Hindlimb muscle (tissue), 1 donor: ENCODE measurements at places on chromosomes 7 and 10. TPM values are rescaled to one million over a fixed set of nuclear protein-coding genes. Genes with fewer than 3 reads are reported as not detected.

- peak; percentile 23 for DNase-seq
Measured at GRCh38 chr7:90879924-90880323, 283.8 kb downstream of the CDK14 start.

GRCh38 chr7:124781418-124781817, 15.8 kb upstream of the GPR37 start:
- no peak for DNase-seq

SEMA3E gene
- 3.7 TPM for polyA plus RNA-seq

- no peak for DNase-seq
Measured at GRCh38 chr7:76300166-76300731, 2.2 kb upstream of the HSPB1 start.

DNA sequence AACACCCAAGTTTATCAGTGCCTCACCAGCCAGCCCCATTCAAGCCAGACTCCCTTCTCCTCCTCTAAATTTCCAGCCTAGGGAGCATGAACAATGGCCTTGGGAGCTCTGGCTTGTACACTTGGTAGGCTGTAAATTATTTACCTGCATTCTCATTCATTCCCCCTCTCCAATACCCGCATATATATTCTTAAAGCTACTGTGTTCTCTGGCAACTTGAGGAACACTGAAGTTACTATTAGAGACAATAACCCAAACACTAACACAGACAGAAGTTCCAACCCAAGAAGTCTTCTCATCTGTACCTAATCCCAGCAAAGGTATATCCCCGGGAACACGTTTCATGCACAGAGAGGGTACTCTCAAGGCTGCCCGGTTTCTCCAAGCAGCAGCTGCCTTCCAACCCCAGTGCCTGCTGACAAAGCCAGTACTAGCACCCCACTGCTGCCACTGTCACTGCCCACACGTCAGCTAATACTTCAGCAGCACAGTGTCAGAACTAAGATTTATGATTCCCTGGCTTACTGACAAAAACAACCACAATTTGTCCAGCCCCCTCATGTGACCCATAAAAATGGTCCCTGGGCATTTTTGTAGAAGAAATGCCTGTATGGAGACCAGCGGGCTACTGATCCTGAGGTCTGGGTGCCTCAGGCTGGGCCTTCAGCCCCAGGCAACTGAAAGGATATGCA, 3.1 kb downstream of the WDR91 start:
- no peak for DNase-seq

PON1 gene
- polyA plus RNA-seq, result 0.46 TPM

- DNase-seq, result no peak
Measured at GRCh38 chr10:86283466-86284287, 82.9 kb downstream of the GRID1 start.

DNA sequence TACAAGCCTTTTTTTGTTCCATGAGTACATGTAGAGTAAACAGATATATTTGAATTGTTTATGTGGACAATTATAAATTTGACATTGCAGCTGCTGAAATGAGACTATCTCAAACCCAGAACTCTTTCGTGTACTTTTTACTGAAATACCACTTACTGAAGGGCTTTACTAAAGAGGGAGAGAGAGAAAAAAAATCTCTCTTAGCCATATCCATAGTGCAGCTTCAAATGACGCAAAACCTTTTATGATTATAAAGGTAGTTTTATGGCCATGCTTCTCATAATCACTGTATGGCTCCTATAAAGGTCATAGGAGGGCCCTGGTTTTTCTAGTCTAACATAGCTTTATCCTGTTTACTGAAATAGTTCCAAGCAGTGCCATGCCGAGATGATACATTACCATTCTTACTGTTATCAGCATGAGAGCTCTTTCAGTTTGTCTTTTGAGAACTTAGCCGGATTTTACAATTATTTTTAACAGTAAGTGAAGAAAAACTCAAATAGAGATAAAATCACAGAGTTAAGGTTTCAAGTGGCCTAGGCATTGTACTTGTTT, 35.1 kb downstream of the KCND2 start:
- no peak for DNase-seq

- DNase-seq, result no peak
Measured at GRCh38 chr10:104479906-104480593, 126.4 kb downstream of the CFAP58 start.

AHR gene
- 15.8 TPM for polyA plus RNA-seq

DNA sequence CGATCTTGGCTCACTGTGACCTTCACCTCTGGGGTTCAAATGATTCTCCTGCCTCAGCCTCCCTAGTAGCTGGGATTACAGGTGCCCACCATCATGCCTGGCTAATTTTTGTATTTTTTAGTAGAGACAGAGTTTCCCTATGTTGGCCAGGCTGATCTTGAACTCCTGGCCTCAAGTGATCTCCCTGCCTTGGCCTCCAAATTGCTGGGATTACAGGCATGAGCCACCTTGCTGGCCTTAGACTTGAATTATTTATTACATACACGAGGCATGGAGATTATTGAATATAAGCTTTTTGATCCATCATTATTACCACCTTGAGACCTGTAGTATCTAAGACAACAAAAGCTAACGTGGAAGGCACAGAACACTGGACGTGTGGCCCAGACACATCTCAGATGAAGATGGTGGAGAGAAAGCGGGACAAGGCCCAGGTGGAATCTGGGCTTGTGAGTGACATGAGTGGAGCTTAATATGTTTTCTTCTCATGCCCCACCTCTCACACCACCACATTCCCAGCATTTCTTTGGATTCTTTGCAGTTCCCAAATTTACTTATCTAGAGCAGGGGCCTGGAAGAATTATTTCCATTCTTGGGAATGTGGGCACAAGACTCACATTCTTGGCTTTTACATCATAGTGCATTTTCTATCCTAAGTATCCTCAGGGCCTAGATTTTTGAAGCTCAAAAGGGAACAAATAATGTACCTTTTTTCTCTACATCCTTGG, 76.6 kb downstream of the SUGCT start:
- DNase-seq, result no peak

DNA sequence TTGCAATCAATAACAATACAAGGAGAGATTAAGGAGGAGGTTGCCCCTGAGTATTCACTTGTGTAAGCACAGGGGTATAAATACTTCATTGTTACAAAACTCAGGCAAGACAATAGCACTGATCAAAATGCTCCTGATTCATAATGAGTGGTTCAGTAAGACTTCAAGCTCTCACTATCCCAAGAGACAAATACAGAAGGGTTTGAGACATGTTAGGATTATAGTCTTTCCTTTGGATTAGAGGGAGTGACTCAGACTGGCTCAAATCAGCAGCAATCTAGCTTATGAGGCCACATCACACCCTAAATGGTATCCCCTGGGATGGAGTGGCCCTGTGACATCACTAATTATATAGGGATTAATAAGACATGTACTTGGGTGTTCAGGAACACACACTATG, 167.2 kb upstream of the HGF start:
- DNase-seq, result no peak

- DNase-seq, result no peak
Measured at GRCh38 chr7:41754046-41754445, 51.2 kb upstream of the INHBA start.

DNA sequence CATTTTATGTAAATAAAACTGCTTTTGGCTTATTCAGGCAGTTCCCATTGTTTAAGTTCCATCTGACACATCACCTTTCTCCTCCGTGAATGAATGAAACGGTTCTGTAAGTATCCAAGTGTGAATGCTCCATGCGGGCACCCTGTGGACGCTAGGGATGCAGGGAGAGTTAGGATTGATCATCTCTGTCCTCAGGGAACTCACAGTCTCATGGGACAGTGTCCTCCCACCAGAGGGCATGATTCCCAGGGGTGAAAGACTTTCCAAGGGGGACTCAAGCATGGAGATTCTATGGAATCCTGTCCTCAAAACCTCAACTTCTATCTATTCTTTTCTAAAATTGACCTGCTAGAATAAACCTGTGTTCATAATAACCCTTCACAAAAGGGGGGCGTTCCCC, 98.8 kb downstream of the HECW1 start:
- DNase-seq, result no peak

- peak; percentile 12 for DNase-seq
Measured at GRCh38 chr10:117320050-117320665, 55.1 kb downstream of the PDZD8 start.

DNA sequence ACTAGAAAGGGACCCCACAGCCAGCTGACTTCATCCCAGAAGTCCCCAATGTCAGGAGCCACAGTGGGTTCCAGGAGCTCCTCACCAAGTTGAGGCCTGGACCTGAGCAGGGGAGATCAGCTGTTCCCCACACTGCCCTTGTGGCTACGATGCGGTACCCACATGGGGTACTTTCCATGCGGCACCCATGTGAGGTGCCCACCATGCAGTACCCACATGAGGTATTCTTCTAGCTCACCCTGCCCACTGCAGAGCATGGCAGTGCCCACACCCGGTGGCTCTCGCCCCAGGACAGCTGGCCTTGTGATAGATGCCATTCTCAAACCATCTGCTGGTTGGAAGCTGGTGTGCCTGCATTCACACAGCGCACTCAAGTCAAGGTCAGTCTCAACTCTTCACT, 136.3 kb upstream of the PDE1C start:
- DNase-seq, result no peak

GRCh38 chr10:38127812-38128211, 33.7 kb downstream of the ZNF37A start:
- DNase-seq, result no peak

PRKCQ gene
- 22.7 TPM for polyA plus RNA-seq

NT5C3A gene
- 29.0 TPM for polyA plus RNA-seq

- peak; percentile 33 for DNase-seq
Measured at GRCh38 chr10:11830836-11831519, 7.8 kb downstream of the PROSER2 start.

GRCh38 chr7:157409753-157410727, 73.2 kb downstream of the DNAJB6 start:
- no peak for DNase-seq

GRCh38 chr10:123562387-123562786, 103.8 kb upstream of the GPR26 start:
- no peak for DNase-seq

DNA sequence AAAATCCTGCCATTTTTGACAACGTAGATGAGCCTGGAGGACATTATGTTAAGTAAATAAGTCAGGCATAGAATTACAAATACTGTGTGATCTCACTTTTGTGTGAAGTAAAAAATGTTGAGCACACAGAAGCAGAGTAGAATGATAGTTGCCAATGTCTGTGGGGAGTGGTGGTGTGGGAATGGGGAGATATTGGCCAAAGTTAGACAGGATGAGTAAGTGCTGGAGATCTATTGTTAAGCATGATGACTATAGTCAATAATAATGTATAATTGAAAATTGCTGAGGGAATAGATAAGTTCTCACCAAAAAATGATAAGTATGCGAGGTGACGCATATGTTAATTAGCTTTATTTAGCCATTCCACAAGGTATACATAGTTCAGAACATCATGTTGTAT, 92.0 kb downstream of the GPR85 start:
- no peak for DNase-seq

HK1 gene
- 35.4 TPM for polyA plus RNA-seq

HKDC1 gene
- not detected for polyA plus RNA-seq

DNA sequence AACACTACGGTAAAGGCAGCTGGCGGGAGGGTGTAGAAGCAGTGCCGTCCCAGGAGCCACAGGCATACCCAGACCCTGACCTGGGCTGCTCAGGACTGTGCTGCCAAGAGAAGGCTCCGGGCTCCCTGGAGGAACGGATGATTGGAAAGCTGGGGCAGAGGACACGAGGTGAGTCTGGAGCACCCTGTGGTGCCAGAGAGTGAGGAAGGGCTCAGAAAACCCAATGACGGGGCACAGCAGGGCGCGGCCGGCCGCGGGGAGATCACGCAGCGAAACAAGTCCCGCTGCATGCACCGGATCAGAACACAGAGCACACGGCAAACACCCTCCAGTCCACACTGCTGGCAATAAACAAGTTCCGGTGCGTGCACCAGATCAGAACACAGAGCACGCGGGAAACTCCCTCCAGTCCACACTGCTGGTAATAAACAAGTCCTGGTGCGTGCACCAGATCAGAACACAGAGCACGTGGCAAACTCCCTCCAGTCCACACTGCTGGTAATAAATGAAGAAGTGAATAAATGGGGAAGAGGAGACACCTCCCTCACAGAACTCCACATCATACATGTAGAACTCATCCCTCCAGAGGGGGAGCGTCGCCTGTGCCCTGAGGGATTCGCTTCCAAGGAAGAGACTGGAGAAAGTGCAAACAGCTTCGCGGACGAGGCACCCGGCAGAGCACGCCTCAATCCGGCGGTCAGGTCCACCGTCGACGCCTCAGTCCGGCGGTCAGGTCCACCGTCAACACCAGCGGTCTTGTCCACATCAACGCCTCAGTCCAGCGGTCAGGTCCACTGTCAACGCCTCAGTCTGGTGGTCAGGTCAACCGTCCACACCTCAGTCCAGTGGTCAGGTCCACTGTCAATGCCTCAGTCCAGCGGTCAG, 265.0 kb downstream of the MAD1L1 start:
- DNase-seq, result no peak

SLC26A3 gene
- polyA plus RNA-seq, result not detected

BCL7B gene
- 37.7 TPM for polyA plus RNA-seq

GRCh38 chr10:3199488-3199887, 26.9 kb upstream of the PITRM1 start:
- DNase-seq, result no peak

GRCh38 chr7:50397971-50398324, 52.2 kb downstream of the FIGNL1 start:
- no peak for DNase-seq

- no peak for DNase-seq
Measured at GRCh38 chr10:131088619-131089018, 222.9 kb downstream of the TCERG1L start.

DNA sequence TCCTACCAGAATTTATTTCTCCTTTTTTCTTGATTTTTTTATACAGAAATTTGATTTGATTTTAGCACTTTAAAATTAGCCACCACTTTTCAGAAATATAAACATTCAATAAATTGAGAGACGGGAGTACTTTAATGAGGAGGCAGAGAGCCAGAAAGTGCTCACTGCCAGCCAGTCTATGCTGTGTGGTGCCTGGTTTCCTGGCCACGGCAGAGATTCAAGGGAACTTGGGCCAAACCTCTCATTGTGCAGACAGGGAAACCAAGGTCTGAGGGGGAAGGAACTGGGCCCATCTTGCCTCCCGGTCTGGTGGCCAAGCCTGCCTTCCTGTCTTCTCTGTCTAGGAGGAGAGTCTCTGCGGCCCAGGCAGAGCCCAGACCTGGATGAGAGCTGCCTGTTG, 25.9 kb downstream of the ADAMTS14 start:
- no peak for DNase-seq

- DNase-seq, result no peak
Measured at GRCh38 chr10:13871776-13872175, 285.0 kb downstream of the PRPF18 start.

GRCh38 chr10:59287587-59288255, 74.6 kb downstream of the FAM13C start:
- DNase-seq, result no peak

- no peak for DNase-seq
Measured at GRCh38 chr10:123772645-123773508, 106.7 kb downstream of the GPR26 start.

DNA sequence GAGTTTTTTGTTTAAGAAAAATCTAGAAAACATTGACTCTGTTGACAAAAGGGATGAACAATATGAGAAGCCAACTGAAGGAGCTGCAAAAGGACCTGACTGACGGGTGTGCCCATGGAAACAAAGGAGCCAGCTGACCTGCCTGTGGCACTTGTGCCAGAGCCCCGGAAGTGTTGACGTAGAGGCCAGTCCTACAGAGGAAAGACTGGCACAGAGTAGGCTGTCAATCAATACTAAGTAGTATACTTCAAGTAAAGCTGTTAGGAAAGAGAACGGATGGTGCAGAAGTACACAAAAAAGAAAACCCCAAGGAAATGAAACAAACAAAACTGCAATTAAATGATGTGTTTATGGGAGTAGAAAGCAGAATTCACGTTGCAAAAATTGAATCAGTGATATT, 19.0 kb upstream of the ABI1 start:
- no peak for DNase-seq

GRCh38 chr7:129989466-129989865, 36.7 kb upstream of the UBE2H start:
- no peak for DNase-seq
